CD4-positive, alpha-beta T cell treated with Interleukin-12 subunit alpha and Interleukin-12 subunit beta, for 1 hour (primary cell): ENCODE measurements at places on chromosomes 16 and 17.

GRCh38 chr17:72030067-72030899, 90.5 kb upstream of the SOX9 start:
- peak; percentile 17 for DNase-seq

GRCh38 chr17:76593384-76593826, 7.7 kb upstream of the ST6GALNAC2 start:
- DNase-seq = no peak

GRCh38 chr17:534071-534691, 180.5 kb downstream of the VPS53 start:
- peak; percentile 10 for DNase-seq

- no peak for DNase-seq
Observed at GRCh38 chr16:63337264-63337663, 1301.0 kb upstream of the CDH8 start.

GRCh38 chr17:67377488-67378453, 690 bp downstream of the PITPNC1 start:
- DNase-seq = peak; percentile 50
